ENCODE measurements at places on chromosomes 11 and 22.

DNA sequence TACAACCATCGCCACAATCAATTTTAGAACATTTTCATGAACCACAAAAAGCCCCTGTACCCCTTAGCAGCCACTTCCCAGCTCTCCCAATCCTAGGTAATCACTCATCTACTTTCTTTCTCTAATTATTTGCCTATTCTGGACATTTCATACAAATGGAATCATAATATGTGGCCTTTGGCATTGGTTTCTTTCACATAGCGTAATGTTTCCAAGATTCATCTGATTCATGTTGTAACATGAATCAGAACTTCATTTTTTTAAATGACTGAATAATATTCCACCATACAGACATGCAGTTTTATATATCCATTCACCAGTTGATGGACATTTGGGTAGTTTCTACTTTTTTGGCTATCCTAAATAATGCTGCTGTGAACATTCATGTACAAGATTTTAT is 56.2 kb upstream of the RCN1 start:
- no peak for DNase-seq

DNA sequence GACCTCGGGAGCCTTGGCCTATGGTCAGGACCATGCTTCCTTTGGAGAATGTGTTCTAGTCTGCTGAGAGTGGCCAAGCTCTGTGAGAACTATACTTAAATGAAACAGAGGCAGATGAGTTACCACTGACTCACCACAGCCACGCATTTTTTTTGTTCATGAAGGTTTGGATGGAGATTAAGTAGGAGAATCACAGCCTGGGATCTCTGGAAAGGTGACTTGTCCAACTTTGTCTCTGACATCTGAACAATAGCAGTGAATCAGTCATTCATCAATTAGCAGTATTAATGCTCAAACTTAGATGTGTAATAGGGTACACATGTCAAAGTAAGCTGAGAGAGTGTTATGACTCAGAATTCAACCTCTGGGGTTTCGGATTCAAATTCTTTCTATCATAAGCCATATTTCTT is 100.7 kb upstream of the ANO3 start:
- DNase-seq: no peak

DNA sequence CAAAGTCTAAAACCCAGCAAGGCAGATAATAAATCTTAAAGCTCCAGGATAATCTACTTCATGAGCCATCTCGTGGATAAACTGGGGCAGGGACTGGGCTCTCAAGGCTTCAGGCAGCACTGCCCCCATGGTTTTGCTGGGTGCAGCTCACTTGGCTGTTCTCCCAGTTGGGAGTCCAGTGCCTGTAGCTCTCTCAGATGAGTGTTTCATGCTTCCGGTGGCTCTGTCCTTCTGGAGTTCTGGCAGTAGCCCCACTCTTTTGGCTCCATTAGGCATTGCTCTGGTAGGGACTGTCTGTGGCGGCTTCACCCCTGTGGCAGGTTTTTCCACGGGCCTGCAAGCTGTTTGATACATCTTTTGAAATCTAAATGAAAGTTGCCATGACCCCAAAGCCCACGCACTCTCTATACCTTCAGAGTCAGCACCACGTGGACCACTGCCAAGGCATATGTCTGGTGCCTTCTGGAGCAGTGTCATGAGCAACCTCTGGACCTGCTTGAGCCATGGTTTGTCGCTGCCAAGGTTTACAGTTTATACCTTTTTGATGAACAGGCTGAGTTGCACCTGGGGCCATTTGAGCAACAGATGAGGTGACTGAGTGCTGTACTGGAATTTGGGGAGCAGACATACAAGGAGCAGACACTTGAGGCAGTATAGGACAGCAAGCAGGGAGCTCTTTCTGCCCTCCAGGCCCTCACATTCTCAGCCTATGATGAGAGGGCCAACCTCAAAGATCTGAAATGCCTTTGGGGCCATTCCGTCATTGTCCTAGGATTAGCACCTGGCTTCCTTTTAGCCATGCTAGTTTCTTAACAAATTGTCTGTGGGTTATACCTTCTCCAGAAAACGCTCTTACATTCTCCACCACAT is 48.6 kb downstream of the MTNR1B start:
- DNase-seq: no peak

DNA sequence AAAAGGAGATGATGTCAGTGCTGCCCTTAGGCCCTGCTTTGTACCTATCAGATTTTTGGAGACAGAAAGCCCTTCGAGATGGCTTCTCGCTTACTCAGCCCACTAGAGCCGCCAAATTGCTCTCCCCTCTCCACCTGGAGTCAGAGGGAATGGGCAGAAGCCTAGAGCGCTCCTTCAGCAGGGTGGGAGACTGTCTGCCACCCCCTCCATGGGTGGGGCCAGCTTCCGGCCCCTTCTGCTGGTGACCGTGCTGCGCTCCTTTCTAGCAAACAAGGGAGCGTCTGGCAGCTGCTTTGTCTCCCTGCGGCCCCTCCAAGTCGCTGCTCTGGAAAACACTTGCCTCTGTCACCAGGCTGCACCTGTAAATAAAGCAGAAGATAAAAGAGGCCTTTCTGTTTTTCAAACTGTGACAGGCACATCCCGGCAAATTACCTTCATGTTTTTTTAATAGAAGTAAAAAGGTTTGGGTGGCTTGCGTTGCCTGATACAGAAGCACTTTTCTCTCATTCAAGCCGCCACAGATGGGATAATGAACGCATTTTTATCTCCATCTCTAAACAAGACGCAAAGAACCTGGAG is 145.7 kb upstream of the NECTIN1 start:
- DNase-seq: no peak

- no peak for DNase-seq
Measured at GRCh38 chr11:76493626-76494539, 49.1 kb downstream of the EMSY start.

DNA sequence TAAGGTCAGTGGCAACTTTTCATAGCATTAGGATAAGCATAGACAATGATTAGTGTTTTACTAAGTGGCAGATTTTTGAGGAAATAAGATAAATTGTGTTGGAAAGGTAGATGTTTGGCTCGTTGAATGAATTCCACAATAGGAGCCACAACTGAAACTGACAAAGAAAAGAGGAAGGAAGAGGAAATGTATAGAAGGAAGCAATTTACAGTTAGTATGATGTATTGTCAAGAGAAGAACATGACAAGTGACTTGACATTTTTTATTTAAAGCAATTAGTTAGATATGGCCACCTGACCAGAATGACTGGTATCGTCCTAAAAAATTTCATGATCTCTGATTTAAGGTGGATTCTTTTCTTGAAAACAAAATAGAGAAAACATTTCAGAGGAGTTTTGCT is 3.1 kb upstream of the RAG2 start:
- no peak for DNase-seq

DNA sequence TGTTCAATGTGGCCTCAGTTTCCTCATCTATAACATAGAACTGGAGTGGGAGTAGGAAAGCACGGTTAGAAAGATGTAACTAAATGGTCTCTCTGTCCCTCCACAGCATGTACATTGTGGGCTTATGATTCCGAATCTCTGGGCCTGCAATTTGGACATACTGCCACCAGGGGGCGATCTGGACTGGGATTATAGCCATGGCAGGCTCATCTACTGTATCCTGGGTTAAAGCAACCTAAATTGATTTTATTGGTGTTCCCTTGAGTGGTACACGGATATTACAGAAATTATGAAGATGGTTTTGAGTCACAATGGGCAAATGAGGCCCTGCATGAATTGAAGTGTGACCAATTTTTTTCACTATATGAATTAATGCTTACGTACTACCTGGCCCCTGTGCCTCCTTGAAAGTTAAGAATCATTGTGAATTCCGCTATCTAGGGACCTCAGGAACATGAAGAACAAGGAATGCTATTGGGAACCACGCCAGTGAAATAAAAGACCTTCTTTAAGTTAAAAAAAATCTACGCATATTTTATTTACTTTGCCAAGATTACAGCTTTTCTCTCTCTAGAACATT is 32.9 kb downstream of the TST start:
- DNase-seq: no peak

GRCh38 chr11:65388731-65389130 is 2.3 kb downstream of the FRMD8 start:
- no peak for DNase-seq

DNA sequence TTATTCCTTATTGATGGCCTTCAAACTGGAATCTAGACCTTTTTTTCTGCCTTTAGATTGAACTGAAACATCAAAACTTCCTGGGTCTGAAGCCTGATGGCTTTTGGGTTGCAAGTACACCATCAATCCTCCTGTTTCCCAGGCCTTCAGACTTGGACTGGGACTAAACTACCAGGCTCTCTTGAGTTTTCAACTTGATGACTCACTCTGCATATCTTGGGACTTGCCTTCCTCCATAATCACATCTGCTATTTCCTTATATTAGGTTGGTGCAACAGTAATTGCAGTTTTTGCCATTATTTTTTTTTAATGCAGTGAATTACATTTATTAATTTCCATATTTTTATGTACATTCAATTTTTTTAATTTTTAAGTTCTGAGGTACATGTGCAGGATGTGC is 7.0 kb downstream of the OR51B5 start:
- DNase-seq: no peak
